ENCODE measurements at places on chromosomes 2 and 18.

DNA sequence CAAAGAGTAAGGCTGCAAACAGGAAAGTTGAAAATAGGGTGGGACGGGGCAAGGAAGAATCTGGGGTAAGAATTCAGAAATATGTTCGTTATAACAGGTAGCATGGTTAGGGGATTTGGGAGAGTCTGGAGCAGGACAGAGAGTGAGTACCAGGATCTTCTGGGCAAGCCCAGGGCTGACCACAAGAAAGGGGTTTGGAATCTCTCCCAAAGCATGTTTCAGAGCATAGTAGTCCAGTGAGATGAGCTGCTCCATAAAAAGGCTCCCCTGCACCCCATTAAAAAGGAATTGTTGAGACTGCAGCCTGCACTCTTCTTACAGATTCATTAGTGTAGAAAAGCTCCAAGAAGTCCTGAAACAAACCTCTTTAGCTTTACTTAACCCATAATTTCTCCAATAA, 291.1 kb downstream of the MTX2 start:
- no peak for DNase-seq

- no peak for DNase-seq
Measured at GRCh38 chr2:101751875-101752619, 54.5 kb downstream of the MAP4K4 start.

DNA sequence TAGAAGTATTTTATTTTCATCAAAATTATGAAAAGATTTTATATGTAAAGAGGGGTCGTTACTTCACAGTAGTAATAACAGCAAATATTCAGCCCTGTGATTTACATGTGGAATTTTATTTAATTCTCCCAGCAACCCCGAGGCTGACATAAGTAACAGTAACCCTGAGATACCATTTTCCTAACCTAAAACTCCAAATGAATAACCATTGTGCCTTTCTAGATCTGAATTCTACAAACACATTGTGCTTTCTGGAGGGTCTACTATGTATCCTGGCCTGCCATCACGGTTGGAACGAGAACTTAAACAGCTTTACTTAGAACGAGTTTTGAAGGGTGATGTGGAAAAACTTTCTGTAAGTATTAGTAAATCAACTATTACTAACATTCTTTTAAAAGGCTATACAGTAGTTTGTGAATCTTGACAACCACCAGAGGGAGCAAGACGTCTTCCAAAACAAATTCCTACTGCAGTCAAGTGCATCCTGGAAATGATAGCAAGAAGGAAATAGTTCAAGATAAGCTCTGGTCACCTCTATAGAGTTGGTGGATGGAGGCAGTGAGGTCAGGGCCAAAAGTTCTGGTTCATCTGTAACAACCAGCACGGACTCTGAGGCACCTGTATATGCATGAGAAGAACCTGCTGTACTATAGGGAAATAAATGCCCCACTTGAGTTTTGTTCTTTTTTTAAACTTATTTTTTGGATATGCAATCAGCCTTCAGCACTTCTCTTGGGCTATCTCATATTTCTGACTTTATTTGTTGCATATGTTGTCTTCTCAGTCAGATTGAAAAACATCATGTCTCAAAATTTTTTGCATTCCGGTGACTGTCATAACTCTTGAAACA, 37.4 kb downstream of the ACTR2 start:
- DNase-seq = peak; percentile 36

DNA sequence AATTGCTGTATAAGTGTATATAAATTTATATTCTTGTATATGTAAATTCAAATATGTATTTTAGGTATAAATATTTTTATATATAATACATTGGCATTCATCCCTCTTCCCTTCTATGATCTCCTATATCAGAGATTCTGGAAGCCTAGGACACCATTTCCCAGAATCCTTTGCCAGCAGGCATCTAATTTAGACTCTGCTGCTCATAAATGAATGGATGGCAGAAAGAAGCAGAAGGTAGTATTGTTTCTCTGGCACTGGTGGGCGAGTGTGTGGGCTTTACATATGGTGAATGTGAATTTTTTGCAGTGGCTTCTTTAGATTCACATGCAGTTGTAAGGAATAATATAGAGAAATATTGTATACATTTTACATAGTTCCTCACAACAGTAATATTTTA, 215.2 kb upstream of the THSD7B start:
- DNase-seq = no peak

DNA sequence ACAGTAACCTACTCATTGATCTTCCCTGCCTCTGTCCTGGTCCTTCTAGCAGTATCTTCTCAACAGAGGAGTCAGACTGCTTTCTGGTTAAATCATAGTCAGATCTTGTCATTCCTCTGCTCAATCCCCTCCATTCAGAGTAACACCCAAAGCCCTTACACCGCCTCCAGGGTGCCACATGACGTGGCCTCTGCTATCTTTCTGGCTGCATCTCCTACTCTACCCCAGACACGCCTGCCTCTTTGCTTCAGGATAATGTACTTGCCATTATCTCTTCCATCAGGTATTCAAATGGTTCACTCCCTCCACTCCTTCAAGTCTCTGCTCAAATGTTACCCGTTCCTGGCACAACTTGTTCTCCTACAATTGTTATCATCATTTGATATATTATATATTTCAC, 36.3 kb upstream of the ACVR2A start:
- DNase-seq = no peak

DNA sequence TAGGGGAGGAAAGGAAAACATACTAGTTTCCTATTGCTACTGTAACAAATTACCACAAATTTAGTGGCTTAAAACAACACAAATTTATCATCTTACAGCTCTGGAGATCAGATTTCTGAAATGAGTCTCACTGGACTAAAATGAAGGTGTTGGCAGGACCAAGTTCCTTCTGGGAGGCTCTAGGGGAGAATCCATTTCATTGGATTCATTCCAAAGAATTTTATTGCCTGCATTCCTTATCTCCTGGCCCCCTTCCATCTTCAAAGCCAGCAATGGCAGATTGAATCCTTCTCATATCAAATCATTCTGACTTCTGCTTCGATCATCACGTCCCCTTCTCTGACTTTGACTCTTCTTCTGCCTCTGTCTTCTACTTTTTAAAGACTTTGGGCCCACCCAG, 250.9 kb downstream of the IRS1 start:
- DNase-seq = no peak

DNA sequence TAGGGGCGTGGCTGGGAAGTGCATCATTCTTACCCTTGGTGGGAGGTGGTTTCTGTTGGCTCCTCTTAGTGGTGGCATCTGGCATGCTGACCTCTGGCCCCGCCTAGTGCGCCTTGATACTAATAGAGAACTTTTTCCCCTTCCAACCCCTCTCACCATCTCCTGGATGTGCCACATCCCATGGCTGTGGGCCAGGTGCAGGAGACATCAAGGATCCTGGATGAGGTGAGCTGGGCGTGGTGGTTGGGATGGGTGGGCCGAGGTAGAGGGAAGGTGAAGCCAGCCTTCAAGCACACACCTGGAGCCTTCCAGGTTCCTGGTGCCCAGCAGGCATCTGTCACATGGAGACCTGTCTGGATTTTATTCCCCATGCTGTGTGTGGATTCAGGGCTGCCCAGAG, 149.2 kb downstream of the DYSF start:
- no peak for DNase-seq

DNA sequence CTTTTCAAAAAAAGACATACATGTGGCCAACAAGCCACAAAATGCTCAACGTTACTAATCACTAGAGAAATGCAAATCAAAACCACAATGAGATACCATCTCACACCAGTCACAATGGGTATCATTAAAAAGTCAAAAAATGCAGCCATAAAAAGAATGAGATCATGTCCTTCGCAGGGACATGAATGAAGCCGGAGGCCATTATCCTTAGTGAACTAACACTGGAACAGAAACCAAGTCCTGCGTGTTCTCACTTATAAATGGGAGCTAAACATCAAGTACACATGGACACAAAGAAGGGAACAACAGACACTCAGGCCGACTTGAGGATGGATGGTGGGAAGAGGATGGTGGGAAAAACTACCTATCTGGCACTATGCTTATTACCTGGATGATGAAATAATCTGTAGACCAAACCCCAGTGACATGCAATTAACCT, 17.8 kb upstream of the ATL2 start:
- DNase-seq = no peak

GRCh38 chr2:123211181-123211580, 813.9 kb upstream of the CNTNAP5 start:
- DNase-seq = no peak

DNA sequence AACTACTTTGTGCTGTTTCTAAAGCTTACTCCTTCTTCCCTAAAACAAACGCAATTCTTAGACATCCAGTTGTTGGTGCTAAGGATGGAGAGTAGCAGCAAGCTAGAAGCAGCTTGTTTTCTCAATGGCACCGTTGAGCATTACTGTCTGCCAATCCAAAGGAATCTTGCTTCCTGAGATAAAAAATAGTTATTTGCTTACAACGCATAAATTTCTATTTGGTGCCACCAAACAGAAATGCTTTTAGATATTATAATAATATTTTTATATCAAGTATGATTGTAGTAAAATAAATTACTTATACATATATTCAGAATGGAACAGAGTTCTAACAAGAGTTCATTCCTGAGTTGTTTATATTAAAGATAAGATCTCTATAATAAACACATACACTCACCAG, 434.7 kb downstream of the CPS1 start:
- no peak for DNase-seq

- DNase-seq = no peak
Measured at GRCh38 chr18:25827961-25828561, 262.4 kb downstream of the SS18 start.

DNA sequence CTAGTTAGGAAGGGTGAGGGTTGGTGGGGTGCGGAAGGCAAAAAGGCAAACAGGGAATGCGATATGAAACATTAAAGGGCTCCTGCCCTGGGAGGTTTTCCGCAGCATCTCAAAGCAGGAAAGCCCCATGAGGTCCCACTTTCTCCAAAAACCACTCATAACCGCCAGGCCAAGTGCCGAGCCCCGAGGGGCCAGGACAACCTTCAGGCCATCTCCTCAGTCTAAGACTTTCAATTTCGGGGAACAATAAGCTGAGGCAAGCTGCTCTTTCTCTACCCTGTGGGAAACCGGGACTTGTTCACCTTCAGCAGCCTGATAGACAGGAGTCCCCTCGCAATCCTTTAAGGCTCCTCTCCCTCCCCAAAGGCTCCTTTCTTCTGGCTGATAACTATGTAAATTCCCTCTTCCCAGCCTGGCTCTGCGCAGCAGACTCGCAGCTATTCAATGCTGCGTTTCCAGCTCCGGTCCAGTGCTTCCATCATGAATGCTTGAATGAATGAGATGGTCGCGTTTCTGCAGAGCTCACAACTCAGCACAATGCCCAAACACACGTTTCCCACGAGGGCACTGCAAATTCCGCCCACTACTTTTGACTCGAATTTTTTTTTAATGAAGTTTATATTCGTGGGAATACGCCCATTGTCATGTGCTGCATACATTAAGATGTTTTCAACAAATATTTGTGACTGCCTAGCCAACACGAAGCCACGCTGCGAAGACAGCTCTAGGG, 1.4 kb downstream of the LAMA1 start:
- no peak for DNase-seq

GRCh38 chr2:237455764-237456163, 31.3 kb upstream of the MLPH start:
- no peak for DNase-seq

DNA sequence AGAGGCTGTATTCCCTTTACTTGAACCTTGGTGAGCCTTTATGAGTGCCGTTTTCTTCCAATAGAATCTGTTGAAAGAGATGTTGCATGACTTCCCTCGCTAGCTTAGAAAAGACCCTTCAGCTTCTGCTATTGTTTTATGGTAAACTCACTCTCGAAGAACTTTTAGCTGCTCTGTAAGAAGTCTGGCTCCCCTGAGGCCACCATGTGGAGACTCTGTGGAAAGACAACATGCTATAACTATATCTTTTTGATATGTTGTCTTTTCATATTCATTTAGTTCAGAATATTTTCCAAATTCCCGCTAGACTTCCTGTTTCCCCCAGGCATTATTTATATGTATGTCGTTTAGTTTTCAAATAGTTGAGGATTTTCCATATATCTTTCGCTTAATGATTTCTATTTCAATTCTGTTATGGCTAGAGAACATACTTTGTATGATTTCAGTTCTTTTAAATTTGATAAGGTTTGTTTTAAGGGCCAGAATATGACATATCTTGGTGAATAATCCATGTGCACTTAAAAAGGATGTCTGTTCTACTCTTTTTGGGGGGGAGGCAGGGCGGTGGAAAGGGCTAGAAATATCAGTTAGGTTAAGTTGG, 64.1 kb downstream of the PTPN4 start:
- DNase-seq = peak; percentile 51

DNA sequence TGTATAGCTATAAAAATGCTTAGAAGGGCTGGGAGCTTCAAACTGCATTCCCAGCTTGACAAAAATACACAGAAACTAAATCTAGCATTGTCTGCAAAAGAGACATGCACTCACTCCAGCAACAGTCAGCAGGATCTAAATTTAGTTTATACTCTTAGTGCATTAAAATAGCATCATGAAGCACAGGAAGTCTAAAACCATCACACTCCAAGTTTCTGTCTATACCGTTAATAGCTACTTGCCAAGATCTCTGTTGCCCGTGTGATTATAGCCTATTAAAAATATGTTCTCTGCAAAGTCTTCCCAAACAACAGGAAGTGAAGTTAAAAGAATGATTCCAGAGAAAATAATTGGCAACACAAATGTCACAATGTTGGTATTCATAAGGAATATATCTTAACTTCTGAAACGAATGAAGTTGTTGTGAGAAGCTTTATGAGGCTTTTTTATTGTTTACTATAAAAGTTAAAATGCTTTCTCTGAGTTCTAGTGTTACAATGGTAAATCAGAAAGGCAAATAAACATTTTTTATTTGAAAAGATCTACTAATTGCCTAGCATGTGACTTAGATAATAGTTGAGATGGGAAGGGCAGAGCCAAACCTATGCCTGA, 184.2 kb downstream of the ZNF385B start:
- no peak for DNase-seq

DNA sequence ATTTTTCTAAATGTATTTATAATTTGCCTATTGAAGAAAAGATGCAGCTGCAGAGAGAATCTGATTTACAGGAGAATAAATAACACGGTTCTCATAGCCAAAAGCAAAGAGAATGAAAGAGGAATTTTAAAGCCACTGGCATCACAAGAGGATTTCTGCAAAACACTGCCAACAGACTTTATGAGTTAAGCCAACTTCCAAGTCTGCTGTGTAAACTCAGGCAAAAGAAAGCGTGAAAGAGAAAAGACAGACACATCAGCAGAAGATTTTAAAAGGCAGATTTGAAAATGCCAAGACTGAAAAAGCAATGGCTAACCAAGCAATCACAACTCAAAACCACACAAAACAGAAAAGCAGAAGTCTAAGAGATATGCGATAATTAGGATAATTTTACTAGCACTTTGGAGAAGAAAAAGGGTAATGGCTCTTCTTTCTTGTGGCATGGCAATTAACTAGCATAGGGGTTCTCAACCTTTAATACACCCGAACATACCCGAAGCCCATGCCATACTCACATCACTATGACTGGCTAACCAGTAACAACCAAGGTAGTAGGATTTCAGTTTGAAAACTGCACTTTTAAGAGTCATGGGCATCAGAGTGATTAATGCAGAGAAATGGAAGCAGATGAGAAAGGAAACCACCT, 4.9 kb downstream of the DARS1 start:
- DNase-seq = no peak

GRCh38 chr2:192161656-192162290, 33.0 kb downstream of the TMEFF2 start:
- no peak for DNase-seq
